ENCODE measurements at places on chromosomes 5 and 9.

DNA sequence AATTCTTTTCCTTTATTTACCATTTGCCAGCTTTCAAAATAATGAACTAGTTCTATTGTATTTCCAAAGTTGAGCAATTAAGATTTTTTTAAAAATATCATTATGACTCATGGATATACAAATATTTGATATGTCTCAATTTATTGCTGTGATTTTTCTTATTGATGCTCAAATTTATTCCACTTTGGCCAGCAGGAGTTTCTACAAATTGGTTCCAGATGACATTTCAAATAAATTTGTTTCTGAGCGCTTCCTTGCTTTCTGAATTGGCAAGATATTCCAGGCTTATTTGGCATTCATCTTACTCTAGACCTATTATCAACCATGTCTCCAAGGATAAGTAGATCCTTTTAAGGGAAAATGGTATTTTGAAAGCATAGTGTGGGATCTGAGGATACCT, 58.5 kb upstream of the TJP2 start:
- DNase-seq = no peak

GRCh38 chr5:91499943-91500531, 116.9 kb upstream of the ARRDC3 start:
- no peak for DNase-seq

DNA sequence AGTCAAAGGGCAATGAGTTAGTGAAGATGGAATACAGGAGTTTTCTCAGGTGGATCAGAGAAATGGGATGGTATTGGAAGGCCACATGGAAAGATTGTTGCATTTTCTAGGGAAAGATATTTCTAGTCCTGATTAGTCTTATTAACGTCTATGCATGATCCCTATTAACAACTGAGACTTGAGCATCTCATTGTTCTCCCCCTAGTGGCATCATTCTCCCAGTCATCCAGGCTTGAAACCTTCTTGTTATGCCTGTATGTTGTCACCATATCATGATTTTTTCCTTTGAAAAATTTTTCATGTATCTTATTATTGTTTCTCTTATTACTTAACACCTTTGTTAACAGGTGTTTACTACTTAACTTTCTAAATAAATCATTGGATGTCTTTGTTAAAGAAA, 34.4 kb downstream of the KIF2A start:
- DNase-seq = peak; percentile 23

GRCh38 chr5:114437936-114438335, 76.1 kb downstream of the KCNN2 start:
- no peak for DNase-seq

DNA sequence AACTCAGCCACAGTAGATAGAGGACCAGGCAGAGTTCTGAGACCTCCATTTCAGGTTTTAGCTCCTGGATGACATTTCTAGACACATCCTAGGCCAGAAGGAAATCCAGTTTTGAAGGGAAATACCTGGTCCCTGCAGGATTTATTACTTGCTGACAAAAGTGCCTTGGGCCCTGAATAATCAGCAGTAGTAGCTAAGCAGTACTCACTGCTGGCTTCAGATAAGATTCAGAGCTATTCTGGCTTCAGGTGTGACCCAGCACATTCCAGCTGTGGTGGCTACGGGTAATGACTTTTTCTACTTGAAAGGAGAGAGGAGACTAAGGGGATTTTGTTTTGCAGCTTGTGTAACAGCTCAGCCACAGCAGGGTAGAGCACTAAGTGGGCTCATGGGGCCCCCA, 34.0 kb downstream of the NDUFAF2 start:
- no peak for DNase-seq

- DNase-seq = no peak
Measured at GRCh38 chr9:85717220-85717619, 24.5 kb downstream of the AGTPBP1 start.

DNA sequence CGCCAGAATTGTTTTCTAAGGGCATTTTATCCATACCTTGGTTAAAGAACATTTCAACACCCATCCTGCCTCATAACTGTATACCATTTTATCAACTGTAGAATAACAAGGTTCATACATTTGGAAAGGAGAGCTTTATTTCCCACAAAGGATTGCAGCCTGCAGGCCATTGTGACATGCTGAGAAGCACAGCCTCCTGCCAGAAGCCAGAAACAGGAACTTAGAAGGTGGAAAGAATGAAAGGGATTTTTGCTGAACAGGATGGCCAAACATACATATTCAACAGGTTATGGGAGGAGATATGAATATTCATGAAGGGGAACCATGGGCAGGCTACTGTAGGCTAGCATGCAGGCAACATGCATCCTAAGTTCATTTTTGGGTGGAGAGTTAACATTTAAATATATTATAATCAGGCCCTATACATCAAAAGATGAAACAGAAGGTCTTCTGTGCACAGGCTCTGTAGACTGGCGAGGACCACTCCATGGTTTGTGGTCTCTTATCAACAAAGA, 59.9 kb upstream of the DIRAS2 start:
- DNase-seq = no peak

- no peak for DNase-seq
Measured at GRCh38 chr5:2149195-2149539, 266.4 kb upstream of the IRX4 start.

DNA sequence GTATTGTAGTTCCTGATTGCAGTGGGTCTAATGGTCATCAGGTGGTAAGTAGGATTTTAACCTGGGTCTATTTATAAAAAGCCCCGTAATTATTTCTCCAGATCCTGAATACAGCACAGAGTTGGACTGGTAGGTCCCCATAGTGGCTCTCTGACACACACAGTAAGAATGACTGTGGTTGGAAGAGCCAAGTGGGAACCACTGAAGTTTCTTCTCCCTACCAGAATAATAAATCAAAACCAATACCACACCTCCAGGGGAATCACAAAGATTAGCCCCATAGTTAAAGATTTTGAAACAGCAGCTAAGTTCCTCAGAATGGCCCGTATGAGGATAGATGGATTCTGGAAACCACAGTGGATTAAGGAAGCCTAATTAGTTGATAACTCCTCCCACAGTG, 68.4 kb upstream of the ZFR start:
- DNase-seq = no peak

DNA sequence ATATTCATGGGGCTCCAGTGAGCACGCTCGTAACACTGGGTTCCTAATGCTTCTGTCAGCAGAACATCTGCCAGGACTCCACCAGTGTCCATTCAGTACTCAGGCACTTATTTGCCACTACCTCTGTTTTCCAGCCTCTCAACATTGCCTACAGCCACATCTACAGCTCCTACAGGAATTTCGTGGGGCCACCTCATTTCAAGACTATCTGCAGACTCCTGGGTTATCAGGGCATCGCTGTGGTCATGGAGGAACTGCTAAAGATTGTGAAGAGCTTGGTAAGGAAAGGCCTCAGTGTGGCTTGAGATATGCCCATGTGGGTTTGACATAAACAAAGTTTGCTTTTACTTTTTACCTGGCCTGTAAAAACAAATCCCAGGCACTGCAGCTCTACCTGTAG, 92.9 kb downstream of the CYFIP2 start:
- no peak for DNase-seq

DNA sequence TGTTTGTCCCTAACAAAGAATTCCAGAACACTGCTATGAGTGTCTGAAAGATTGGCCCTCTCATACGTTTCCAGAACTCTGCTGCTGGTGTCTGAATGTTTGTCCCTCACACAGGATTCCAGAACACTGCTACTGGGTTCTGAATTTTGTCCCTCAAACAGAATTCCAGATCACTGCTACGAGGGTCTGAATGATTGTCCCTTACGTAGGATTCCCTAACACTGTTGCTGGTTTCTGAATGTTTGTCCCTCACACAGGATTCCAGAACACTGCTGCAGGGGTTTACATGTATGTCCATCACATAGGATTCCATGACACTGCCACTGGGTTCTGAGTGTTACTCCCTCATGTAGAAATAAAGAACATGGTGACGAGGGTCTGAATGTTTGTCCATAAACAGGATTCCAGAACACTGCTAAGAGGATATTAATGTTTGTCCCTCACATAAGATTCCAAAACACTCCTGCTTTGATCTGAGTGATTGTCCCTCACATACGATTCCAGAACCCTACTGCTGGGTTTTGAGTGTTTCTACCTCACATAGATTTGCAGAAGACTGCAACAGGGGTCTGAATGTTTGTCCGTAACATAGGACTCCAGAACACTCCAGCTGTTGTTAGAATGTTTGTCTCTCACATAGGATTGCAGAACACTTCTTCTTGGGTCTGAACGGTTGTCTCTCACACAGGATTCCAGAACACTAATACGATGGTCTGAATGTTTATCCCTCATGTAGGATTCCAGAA, 214.4 kb downstream of the FOXD4L6 start:
- DNase-seq = no peak

DNA sequence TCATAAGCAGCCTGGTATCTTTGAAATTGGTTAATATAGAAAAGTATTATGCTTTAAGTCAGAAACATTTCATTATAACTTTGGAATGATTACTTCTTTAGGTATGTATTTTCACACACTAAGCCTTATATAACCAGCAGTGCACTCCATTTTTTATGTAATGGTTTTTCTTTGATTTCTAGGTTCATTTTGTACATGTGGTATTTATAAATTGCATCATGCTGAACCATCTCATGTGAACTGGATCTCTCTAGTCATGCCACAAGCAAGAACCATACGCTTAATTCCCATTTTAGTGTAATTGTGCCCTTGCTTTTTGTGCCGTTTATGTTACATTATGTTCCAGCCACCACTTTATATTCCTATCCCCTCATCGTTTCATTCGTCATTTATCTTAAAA, 38.6 kb upstream of the SRP19 start:
- no peak for DNase-seq

- DNase-seq = no peak
Measured at GRCh38 chr9:1383899-1384455, 333.8 kb downstream of the DMRT2 start.

GRCh38 chr5:110823571-110823970, 84.8 kb downstream of the SLC25A46 start:
- no peak for DNase-seq

Data from CD4-positive, alpha-beta T cell treated with Interleukin-17A for 4 hours (primary cell).